Thymus (tissue), 14 donors: ENCODE measurements at places on chromosomes 4 and X. TPM values are rescaled to one million over a fixed set of nuclear protein-coding genes. Genes with fewer than 3 reads are reported as not detected.

DNA sequence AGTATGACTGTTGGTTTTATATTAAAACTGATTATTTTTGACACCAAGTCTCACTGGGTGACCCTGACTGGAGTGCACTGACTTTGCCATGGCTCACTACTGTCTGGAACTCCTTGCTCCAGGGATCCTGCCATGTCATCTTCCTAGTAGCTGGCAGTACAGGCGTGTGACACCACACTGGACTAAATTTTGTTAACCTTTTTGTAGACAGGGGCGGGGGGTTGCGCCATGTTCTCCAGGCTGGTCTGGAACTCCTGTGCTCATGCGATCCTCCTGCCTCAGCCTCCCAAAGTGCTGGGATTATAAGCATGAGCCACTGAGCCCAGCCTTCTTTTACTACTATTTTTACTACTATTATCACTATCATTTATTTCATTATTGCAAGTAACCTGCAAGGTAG, 8.9 kb downstream of the XAGE1A start:
- H3K4me1 ChIP-seq = no peaks in the 10 kb centered on the region
- H3K27ac ChIP-seq = no peak overlapping the region
- no peak for DNase-seq
- H3K4me3 ChIP-seq = no peak overlapping the region

DNA sequence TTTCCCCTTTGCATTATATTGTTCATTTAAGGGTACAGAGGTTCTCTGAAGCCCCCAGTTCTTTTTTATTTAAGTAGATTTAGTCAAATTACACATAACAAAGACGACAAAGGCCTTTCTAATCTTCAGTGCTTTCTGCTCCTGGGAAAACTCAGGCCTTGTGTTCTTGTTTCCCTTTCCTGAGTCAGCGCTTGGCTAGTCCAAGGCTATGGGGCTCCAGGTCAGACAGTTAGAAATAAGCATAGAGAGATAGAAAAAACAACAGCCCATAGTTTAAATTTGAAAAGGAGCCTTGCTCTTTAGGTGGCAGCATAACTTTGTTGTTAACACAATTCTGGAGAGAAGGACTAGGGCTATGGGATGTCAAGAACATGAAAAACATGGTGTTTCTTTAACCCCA, 97.3 kb downstream of the PPP1R2C start:
- no peak overlapping the region for H3K27ac ChIP-seq
- no peaks in the 10 kb centered on the region for H3K36me3 ChIP-seq
- DNase-seq = no peak
- H3K4me1 ChIP-seq = no peaks in the 10 kb centered on the region
- no peaks in the 10 kb centered on the region for H3K27me3 ChIP-seq
- no peak overlapping the region for H3K4me3 ChIP-seq

GRID2 gene
- total RNA-seq = 0.09 TPM

MTCP1 gene
- 12.6 TPM for total RNA-seq

ART3 gene
- 0.61 TPM for total RNA-seq
